ENCODE measurements at places on chromosomes 7 and 10.
A peak's percentile ranks its signal among the peaks of the same experiment; 100 is the strongest.

GRCh38 chr7:2834748-2835441, 9.2 kb downstream of the GNA12 start:
- no peak for DNase-seq

- DNase-seq, result no peak
Observed at GRCh38 chr10:46247808-46248569, 38.8 kb upstream of the ANTXRL start.

DNA sequence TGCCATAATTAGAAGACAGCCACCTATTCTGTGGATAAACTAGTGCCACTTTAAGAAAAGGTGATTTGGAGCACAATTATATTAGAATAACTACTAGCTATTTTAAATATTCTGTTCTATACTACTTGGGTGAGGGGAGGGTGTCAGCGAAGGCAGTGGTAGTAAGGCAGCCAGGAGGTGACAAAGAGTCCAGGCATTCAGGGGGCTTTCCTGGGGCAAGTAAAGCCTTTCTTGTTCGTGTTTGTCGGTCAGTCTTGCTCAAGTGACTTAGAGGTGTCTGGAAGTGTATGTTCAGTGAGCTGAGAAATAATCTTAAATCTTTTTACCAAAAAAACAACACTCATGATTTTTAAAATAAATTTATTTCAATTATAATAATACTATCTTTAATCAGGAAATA, 34.4 kb downstream of the ADD3 start:
- DNase-seq, result peak; percentile 26

DNA sequence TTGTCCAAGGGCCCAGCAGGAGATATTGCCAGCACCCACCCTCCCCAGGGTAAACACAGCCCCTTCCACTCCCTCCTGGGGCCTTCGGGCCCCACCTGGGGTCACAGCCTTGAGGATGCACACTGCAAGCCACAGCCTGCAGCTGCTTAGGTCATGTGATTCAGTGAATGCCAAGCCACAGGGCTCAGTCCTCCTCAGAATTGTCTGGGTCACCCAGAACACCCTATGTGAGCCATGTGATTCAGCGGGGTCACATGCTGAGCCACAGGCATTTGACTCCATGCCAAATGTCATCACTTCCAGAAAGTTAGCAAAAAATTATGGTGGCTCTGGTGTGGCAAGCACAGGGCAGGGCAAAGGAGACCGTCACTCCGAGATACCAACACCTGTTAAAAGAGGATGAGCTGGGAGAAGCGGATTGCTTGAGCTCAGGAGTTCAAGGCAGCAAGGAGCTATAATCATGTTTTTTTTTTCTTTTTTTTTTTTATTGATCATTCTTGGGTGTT, 17.2 kb upstream of the PSAP start:
- DNase-seq, result peak; percentile 61

DNA sequence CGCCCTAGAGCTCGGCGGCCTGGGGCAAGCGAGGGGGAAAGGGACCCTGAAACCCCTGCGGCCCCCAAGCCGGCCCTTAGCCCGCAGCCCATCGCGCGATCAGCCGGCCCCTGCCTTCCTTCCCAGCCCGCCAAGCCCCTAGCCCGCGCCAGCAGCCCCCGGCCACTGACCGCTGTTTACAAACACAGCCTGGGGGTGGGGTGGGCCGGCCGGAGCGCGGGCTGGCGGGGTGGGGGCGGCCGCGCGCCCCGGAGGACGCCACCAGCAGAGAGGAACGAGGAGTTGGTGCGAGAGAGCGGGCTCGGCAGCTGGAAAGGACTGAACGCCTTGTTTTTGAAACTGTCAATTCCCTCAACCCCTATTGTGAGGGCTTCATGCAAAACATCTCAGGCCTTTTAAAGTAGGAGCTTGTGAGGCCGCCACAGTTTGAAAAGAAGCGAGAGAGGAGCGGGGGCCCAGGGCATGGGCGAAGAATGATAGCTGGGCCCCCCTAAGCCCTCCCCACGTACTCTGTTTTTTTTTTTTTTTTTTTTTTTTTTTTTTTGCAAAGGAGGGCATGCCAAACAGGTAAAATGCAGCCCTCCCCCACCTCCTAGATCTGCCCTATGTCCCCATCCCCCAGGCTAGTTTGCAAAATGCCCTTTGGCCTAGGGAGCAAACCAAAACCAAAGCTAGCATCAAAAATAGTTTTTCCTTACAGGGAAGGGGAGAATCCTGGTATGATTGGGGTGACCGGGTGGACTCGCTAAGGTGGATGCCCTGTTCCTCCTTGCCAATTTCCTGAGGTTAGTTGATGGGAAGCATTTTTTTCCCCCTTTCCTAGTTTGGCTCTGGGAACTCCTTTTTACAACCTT, 15.0 kb downstream of the SKIDA1 start:
- DNase-seq, result no peak

- no peak for DNase-seq
Observed at GRCh38 chr7:45163692-45164052, 6.1 kb downstream of the RAMP3 start.

GRCh38 chr10:123945325-123945920, 53.8 kb upstream of the CPXM2 start:
- peak; percentile 77 for DNase-seq

GRCh38 chr7:114791771-114792170, 130.1 kb upstream of the MDFIC start:
- DNase-seq, result peak; percentile 9

DNA sequence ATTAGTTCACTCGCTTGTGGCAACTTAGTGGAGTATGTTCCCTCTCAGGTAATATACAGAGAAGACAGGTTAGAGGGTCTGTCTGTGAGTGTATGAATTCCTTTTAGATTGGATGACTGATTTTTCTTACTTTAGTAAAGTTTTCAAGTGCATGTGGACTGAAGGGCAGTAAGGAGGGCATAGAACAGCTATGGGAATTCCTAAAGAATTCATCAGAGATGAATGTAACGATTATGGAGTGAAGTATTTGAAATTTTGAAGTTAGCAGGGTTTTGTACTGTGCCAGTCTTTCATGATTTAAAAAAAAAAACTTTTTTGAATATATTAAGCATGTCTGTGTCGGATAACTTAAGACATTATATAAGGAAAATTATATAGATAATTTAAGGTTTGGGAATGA, 15.5 kb downstream of the MAPK8 start:
- no peak for DNase-seq

DNA sequence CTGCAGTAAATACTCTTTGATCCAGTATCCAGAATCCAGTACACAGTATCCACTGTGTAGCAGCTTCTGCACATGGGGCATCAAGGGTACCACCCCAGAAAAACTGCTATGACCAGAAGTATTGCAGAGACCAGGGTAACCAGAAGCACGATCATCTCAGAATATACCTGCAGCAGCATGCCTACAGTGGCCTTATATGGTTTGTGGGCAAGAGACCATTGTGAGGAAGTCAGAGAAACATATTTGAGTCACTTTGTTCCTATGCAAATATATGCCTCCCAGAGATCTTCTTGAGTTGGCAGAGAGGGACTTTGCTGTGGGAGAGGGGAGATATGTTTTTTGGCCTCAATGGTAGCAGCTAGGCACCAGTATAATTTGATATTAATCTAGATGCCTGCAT, 206.4 kb upstream of the LRRTM3 start:
- no peak for DNase-seq

DNA sequence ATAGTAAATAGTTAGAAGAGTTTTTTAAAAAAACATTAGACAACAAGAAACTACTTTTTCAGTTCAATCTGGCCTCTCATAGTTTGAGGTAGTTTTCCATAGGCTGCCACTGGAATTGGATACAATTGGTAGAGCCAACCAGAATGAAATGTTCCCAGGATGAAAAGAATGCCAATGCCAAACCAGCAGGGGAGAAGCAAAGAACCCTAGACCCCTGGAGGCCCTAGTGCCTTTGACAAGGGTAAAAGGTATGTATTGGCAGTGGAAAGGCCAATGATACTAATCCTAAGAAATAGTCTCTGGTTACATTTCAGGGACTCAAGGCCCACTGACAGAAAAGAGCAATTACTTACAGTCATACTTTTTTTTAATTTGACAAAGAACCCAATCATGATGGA, 77.4 kb upstream of the SEM1 start:
- DNase-seq, result no peak

GRCh38 chr10:13617116-13617515, 30.4 kb downstream of the PRPF18 start:
- DNase-seq, result peak; percentile 31

DNA sequence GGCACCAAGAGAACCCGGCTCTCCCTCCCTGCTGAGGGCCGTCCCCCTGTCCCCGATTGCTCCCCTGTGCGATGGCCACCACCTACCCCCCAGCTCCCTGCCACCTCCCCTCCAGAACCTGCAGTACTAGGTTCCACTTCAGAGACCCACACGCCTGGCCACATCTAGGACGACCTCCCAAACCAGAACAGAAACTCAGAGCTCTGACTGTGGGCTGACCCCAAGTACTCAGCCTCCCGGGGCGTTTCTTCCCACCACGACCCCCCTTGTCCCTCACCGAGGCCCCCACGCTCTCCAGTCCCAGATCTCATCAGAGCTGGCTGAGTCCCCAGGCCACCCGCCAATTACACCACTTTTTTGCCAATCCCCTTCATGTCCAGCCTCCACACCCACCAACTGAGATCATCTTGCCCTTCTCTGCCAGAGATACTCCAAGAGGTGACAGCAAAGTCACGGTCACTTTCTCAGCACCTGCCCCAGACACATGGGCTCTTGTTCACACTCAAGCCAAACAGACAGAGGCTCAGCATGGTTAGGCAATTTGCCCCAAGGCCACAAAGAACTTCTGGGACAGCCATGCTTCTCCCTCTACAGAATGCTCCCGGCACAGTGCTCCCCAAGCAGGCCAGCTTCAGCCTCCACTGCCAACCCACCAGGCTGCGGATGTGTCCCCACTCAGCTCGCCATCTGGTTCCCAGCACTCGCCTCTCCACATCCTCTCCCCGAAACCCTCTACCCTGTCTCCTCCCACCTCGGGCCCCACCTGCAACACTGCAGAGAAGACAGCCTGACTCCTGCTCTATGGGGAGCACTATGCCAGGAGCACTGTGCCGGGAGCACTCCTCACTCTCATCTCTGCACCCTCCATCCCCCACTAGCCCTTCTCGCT, 4.7 kb downstream of the TMEM120A start:
- no peak for DNase-seq

DNA sequence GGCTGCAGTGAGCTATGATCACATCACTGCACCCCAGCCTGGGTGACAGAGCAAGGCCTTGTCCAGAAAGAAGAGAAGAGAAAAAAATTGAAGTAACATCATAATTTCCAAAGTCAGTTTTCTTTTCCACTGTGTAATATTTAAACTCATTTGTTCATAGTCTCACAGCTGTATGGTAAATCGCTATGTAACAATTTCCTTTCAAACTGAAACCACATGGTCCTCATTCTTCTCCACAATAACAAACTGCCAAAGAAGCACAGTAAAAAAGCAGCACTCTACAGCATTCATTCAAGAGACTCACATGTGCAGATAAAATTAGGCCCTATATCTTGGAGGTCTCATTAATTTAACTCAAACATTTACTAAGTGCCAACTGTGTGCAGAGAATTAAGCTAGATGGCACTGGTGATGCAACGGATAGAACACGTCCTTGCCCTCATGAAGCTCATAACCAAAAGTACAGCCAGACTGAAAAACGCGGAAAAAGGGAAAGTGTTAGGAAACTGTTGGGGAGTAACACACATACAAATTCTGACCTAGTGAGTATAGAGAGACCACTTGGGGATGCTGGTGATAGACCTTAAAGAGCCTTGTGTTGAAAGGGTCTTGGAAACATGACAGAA, 174.0 kb upstream of the KCTD7 start:
- DNase-seq, result no peak

DNA sequence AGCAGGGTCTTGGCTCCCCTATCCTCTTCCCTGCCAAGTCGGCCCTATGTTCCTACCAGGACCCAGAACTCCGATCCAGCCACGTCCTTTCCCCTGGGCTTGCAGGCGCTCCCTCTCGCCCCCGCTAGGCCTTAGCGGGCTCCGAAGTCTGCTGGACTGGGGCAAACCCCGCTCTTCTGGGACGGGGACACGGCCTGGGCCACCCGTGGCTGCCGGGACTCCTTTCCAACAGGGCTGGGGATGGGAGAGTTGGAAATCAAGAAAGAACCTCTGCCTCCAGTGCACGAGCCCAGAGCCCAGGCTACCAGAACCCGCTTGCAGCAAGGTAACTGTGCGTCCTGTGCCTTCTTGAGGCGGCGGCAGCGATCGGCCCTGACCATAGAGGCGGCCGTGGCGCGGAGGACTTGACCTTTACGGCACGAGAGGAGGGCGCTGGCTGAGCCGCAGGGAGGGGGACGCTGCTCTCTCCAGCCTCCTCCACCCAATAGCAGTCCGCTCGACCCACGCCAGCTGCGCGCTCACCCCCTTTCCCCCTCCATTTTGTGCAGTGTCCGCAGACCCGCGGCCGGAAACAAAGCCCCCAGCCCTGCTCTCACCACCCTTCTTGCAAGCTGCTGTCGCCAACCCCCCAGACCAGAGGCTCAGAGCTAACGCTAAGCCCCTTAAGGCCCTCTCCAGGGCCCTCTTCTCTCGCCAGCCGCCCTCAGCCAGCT, 7.0 kb upstream of the HOXA11 start:
- DNase-seq, result no peak

GRCh38 chr10:19904202-19904661, 88.0 kb downstream of the PLXDC2 start:
- DNase-seq, result peak; percentile 84

- no peak for DNase-seq
Observed at GRCh38 chr10:123241391-123242141, 87.4 kb downstream of the BUB3 start.

DNA sequence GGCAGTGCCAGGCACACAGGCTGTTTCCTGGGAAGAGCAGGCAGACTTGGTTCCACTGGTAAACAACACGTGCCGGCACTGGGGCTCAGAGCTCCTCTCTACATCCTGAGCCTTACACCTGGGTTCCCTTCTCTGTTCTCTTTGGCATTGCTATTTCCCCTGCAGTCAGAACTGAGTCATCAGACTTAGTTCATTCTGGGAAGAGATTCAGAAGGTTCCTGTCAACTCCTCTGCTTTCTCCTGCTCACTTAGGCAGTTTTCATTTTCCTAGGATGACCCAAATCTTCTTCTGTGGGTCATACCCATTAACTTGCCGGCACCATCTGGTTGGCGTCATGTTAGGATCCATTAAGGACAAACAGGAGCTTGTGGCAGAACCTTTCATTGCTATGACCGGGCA, 33.4 kb upstream of the LRRC18 start:
- DNase-seq, result no peak

DNA sequence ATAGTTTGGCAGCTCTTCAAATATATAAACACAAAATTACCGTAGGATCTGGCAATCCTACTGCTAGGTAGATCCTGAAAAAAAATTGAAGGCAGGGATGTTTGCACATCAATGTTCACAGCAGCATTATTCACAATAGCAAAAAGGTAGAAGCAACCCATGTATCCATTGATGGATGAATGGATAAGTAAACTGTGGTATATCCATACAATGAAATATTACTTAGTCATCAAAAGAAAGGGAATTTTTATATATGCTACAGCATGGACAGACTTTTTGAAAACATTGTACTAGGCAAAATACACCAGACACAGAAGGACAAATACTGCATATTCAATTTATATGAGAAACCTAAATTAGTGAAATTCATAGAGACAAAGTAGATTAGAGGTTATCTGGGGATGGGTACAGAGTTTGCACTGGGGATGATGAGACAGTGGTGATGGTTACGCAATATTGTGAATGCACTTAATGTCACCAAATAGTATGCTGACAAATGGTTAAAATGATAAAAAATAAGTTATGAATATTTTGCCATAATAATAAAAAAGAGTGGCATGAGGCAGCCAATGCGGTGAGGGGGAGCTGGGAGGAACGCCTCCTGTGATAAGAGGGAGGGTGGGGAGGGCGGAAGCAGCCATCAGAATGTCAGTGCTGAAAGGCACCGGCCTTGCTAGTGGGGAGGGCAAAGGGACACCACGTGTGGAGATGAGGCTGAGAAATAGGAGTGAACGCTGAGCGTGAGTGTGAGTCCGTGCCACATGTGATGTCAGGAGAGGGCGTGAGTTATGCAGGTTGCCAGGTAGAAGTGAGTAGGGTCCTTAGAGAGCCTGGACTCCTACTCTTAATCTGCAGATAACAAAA, 386.1 kb upstream of the PODXL start:
- no peak for DNase-seq
